ENCODE measurements at places on chromosomes 7 and 10.

DNA sequence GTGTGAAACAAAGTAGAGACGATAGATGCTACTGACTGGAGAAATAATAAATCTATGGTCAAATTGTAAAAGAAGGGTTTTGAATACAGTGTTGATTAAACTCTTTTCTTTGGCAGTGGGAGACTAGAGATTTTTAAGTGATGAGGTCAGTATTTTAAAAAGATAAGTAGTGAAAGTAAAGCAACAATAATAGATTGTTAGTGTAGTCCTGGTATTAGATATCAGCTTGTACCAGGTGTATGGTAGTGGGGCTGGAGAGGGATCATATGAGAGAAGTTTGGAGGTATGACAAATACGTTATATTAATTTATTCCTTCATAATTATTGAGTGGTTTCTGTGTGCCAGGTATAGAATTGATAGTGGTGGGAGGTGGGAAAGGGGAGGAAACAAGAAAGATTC is 25.2 kb downstream of the PHTF2 start:
- DNase-seq = no peak

DNA sequence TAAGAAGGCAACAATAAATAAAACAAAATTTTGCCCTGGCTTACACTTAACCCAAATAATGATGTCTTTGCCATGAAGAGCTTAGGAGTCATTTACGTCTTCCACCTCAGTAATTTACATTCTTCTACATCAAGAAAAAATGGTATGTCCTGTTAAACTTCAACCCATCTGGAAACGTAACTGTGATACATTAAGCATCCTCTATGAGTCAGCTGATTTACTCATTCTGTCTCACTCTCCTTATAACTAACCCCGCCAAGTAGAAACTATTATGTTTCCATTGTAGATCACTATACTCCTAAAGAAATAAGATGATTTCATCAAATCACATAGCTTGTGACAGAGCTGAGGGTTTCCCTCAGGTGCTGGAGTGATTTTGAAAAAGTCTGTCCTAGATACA is 330.7 kb downstream of the CDC14C start:
- no peak for DNase-seq

DNA sequence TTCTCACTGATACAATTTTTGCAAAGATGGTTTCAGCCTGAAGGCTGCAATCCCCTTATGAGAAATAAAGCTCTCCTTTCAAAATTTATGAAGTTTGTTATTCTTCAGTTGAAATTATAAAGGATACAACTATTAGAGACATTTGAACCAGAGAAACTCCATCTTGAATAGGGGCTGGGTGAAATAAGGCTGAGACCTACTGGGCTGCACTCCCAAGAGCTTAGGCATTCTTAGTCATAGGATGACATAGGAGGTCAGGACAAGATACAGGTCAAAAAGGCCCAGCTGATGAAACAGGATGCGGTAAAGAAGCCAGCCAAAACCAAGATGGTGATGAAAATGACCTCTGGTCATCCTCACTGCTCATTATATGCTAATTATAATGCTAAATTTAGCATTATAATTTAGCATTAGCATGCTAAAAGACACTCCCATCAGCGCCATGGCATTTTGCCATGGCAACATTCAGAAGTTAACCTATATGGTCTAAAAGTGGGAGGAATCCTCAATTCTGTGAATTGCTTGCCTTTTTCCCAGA is 22.4 kb upstream of the IFIT1B start:
- DNase-seq = no peak

DNA sequence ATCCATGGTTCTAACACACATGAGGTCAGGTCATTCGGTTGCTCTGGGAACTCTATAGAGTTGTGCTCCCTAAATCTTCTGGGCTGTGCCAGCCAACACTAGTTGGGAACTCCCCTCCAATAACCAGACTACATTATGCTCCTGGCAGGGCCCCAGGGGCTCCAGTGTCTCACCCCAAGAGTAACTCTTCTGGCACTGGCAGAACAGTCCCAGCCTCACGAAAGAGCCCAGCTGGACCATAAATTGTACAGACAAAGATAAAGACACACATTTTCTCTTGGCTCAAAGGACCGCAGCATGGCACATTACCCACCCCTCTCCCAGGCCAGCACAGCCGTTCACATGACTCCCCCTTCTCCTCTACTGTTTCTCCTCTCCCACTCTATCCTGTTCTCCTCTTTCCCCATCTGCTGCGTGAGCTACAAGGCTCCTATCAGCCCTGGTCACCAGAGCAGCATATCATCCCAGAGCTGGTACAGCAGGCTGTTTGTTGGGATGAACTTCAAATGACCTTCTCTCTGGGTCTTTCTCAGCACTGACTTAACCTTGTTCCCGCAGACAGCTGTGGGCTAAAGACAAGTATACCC is 230.6 kb downstream of the PLXNA4 start:
- DNase-seq = no peak

DNA sequence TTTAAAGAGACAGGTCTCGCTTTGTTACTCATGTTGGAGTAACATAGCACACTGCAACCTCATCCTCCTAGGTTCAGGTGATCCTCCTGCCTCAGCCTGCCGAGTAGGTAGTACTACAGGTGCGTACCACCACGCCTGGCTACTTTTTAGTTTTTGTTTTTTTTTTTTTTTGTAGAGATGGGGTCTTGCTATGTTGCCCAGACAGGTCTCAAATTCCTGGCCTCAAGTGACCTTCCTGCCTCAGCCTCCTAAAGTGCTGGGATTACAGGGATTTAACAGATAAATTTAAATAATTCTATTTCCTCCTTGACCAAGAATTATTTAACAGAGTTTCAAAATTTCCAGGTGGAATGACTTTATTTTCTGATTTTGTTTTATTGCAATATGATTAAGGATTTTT is 97.0 kb upstream of the OIT3 start:
- no peak for DNase-seq

- DNase-seq = no peak
Measured at GRCh38 chr10:50336140-50336539, 84.8 kb upstream of the ASAH2 start.

- DNase-seq = no peak
Measured at GRCh38 chr7:44764665-44765578, 16.3 kb downstream of the ZMIZ2 start.

GRCh38 chr10:61492364-61492995 is 39.3 kb upstream of the TMEM26 start:
- no peak for DNase-seq

DNA sequence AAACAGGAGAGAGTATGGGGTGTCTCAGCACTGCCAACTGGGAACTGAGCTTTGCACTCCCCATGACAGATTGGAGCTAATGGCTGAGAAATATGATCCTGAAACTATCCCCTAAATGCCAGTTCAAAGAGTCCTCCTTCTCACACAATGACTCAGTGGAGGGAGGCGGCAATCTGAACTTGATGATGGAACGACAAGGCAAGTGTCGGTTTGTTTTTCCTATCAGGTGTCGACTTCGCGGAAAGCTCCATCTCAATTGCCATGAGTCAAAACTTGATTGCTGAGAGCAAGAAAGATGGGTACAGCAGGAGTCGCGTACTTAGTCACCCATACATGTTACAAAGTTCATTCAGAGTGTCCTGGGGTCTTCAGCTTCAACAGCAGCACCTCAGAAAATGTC is 52.5 kb downstream of the NPY start:
- no peak for DNase-seq

GRCh38 chr7:154919344-154920225 is 83.3 kb downstream of the PAXIP1 start:
- no peak for DNase-seq

- no peak for DNase-seq
Measured at GRCh38 chr10:77301305-77301730, 336.3 kb downstream of the KCNMA1 start.

DNA sequence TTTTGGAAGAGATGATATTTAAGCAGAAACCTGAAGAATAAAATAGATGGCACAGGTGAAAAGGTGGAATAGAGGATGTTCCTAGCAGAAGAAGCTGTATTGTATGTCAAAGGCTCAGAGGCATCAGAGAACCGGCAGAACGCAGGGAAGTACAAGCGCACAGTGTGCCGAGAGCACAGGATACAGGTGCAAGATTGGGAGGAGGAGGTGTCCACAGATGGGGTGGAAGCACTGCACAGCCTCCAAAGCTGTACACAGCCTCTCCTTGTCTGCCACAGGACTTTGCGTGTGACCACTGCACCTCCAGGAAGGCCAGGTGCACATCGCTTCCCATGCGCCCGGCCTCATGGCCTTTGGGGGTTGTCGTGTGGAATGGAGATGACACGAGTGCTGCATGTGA is 23.3 kb upstream of the SEC61G start:
- no peak for DNase-seq

- DNase-seq = no peak
Measured at GRCh38 chr10:71285986-71286385, 33.1 kb upstream of the SLC29A3 start.

GRCh38 chr10:1573334-1573969 is 163.9 kb downstream of the ADARB2 start:
- no peak for DNase-seq

DNA sequence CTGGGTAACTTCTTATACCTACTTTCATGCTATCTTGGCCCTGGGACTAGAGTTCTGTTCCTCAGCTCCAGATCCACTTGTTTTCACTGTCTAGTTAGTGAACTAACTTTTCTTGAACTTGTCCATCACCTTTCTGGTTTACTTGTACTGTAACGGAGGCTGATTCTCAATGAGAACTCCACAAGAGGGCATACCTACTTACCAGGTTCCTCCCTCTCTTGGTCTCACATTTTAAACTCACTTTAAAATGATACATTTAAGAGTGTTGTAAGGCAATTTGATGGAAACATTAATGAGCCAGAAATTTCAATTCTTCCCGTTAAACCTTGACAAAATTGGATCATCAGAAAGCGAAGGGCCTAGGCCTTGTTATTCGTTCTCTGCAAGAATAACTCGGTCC is 111.6 kb downstream of the MAGI2 start:
- no peak for DNase-seq

DNA sequence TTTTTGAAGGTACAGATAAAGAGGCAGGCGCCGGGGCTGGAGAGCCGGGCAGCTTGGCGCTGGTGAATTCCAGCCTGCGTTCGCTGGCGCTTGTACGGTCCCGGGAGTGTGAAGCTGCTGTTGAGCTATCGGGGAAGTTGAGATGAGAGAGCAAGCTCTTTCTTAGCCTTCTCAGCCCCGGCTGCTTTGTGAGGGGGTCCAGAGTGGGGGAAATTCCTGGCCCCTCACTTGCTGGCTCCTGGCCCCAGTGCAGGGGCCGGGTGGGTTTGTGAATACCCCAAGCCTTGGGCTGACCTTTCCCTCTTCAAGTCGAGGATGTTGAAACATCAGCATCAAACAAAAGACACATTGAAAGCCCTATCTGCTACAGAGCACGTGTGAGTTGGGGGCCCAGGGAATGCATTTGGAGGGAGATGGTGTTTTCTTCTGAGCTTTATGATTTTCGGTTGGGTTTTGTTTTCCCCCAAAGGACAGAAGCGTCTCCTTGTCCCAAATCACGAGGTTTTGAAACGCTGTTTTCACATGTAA is 2.7 kb downstream of the ZMIZ1 start:
- no peak for DNase-seq

DNA sequence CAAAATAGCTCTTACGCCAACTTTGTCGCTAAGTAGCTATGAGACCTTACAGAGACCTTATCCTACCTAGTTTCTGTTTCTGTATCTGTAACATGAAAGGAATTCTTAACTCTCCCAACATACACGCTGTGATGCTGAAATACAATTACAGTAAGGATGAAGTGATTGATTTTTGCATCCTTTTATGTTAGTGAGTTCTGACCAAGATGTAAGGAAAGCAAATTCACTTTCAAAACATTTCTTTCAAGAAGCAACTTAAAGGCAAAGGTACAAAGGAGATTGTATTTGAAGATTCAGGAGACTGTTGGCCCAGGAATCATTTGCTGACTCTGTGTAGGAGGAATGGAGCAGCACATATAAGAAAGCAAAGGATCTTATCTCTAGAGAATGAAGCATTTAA is 7.1 kb upstream of the ANK3 start:
- no peak for DNase-seq

DNA sequence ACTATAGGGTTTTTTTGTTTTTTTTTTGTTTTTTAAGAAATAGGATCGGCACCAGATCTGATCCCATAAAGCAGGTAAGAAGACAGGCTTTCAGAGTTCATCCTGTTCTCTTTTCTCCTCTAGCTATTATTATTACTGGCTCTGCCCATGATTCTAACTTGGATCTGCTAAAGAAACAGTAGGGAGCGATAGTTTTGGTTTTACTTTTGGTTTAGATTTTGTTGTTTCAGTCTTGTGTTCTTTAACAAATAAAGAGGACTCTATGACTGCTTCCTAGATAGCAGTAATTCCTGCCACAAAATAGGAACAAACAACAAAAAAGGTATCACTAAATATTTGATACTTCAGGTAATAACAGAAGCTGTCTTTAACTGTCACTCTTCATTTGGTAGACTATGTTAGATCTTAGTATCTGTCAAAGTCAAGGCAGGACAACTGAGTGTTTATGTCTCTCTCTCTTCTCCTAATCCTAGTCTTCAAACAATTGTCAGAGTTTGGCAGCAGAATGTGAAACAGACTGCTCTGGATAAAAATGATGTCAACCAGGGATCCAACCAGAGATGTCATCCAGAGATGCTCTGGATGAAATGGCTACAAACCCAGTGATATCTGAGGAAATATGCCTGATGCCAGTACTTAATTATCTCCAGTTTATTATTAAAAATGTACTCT is 99.8 kb downstream of the KMT2C start:
- peak; percentile 21 for DNase-seq

All from hippocampal formation (tissue), 2 donors.